Upper lobe of right lung (tissue), 1 donor: ENCODE measurements at places on chromosomes 11 and 22. TPM values are rescaled to one million over a fixed set of nuclear protein-coding genes. Genes with fewer than 3 reads are reported as not detected.

Gene CATSPER1
- total RNA-seq: 3.4 TPM

Gene SCUBE2
- total RNA-seq: 9.9 TPM

Gene TBX10
- total RNA-seq: not detected

GRCh38 chr11:68891351-68891948 lies 12.2 kb downstream of the MRPL21 start:
- no peak for DNase-seq
- peaks cover 8% of the 10 kb centered on the region for H3K4me1 ChIP-seq

- DNase-seq: no peak
- H3K27me3 ChIP-seq: no peaks in the 10 kb centered on the region
- no peak overlapping the region for H3K4me3 ChIP-seq
- H3K4me1 ChIP-seq: peaks cover 12% of the 10 kb centered on the region
- no peak overlapping the region for H3K27ac ChIP-seq
Measured at GRCh38 chr11:95451261-95451660, 220.3 kb upstream of the SESN3 start.

DNA sequence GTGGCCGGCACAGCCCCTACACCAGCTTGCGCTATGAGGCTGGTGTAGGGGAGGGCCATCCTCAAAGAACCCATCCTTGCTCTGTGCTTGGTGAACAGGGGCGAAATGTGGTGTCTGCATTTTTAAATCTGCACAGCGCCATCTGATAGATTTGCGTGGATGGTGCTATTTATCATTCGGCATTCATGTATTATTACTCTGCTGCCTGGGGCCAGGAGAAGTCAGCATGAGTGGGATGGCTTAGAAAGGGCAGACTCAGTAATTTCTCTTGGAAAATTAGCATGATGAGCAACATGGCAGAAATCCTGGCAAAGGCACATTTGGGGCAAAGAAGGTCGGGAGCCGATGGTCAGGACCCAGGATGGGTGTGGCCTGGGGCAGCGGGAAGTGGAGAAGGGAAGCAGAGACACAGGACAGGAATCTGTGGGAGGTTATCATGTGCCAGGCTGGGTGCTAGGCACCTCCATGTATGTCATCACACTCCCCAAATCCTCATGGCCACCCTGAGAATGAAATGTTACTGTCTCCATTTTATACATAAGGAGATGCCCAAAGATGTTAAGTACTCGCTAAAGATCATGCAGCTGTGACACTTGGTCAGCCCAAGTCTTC lies 149.0 kb downstream of the CEP164 start:
- H3K4me1 ChIP-seq: no peaks in the 10 kb centered on the region
- H3K27ac ChIP-seq: no peak overlapping the region
- no peak overlapping the region for H3K4me3 ChIP-seq
- H3K27me3 ChIP-seq: no peaks in the 10 kb centered on the region
- DNase-seq: no peak

DNA sequence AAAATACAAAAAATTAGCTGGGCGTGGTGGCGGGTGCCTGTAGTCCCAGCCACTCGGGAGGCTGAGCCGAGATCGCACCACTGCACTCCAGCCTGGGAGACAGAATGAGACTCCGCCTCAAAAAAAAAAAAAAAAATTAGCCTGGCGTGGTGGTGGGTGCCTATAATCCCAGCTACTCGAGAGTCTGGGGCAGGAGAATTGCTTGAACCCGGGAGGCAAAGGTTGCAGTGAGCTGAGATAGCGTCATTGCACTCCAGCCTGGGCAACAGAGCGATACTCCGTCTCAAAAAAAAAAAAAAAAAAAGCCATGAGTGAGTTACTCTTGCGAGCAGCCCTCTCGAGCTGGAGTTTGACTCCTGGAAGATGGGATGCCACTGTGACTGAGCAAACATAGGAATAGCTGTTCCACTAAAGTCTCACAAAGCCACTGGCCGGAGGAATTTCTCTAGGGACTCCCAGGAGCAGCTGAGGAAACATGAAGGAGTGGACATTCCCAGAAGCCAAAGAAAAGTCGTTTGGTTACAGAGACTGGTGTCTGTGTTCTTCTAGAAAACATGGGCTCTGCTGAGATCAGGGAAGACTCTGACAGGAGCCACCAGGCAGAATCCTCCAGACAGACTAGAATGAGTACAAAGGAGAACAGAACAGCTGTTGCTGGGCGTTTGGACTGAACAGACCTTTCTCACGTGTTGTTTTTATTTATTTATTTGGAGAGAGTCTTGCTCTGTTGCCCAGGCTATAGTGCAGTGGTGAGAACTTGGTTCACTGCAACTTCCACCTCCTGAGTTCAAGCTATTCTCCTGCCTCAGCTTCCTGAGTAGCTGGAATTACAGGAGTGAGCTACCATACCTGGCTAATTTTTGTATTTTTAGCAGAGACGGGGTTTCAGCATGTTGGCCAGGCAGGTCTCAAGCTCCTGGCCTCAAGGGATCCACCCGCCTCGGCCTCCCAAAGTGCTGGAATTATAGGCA lies 32.4 kb upstream of the MYH9 start:
- no peaks in the 10 kb centered on the region for H3K36me3 ChIP-seq
- no peak for DNase-seq
- peak overlapping the region; percentile 72 for H3K27ac ChIP-seq

DNA sequence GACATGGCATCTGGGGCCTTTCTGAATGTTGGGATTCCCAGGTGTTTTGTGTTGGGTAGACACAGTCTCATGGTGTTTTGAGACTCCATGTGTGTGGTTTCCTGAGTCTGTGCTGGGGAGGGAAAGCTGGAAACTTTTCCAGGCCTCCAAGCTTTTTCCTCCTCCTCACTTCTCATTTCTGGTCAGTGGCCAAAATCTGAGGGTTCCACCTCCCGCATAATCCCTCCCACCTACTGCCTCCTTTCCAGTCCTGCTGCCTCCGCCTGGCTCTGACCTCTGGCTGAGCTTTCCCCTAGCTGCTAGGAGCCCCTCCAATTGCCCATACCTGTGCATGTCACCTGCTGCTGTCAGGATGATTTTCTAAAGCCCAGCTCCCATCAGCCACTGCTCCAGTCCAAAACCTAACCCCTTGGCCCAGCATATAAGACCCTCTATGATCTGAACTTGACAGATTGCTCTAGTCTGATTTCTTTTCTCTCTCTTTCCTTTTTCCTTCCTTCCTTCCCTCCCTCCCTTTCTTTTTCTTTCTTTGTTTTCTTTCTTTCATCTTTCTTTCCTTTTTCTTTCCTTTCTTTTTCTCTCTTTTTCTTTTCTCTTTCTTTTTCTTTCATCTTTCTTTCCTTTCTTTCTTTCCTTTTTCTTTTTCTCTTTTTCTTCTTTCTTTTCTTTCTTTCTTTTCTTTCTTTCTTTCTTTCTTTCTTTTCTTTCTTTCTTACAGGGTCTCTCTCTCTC lies 51.4 kb upstream of the NECTIN1 start:
- no peak for DNase-seq
- no peaks in the 10 kb centered on the region for H3K4me1 ChIP-seq

DNA sequence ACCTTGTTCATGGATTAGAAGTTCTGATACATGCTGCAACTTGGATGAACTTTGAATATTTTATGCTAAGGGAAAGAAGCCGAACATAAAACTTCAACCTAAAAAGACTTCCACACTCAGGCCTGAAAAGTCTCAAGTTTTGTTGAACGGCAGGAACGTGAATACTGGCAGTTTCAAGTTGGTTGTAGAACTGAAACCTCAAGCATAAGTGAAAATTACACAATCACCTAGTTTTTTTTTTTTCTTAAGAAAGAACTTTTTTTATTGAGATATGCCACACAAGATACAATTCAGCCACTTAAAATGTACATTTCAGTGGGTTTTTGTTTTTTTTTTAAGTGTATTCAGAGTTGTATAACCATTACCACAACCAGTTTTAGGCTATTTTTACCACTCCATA lies 50.8 kb upstream of the ADORA2A start:
- H3K36me3 ChIP-seq: peaks cover 37% of the 10 kb centered on the region
- no peak overlapping the region for H3K27ac ChIP-seq
- DNase-seq: no peak

DNA sequence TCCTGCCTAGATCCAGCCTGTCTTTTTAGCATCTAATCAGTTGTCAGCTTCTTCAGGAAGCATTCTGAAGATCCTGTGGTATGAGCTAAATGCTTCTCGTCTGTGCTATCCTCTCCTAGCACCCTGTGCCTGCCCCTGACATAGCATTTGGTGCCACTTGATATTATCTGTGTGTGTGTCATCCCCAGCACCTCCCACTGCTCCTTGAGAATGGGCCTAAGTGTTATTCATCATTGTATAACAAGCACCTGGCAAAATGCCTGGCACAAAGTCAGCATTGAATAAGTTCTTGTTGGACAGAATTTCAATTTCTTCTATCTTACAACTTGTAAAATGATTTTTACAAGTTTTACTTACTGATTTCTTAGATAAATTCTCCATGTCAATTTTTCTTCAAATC lies 28.1 kb upstream of the OLFML1 start:
- peaks cover 17% of the 10 kb centered on the region for H3K27me3 ChIP-seq
- H3K4me3 ChIP-seq: no peak overlapping the region
- no peak overlapping the region for H3K27ac ChIP-seq
- H3K4me1 ChIP-seq: no peaks in the 10 kb centered on the region

GRCh38 chr11:114197799-114198500 lies 98.2 kb upstream of the NNMT start:
- DNase-seq: peak; percentile 85
- H3K27me3 ChIP-seq: no peaks in the 10 kb centered on the region
- peak overlapping the region; percentile 72 for H3K27ac ChIP-seq
- H3K4me3 ChIP-seq: no peak overlapping the region

GRCh38 chr22:29003975-29004646 lies 57.5 kb downstream of the C22orf31 start:
- peaks cover 9% of the 10 kb centered on the region for H3K4me1 ChIP-seq
- H3K36me3 ChIP-seq: no peaks in the 10 kb centered on the region
- DNase-seq: no peak

- no peaks in the 10 kb centered on the region for H3K27me3 ChIP-seq
- H3K27ac ChIP-seq: no peak overlapping the region
- no peaks in the 10 kb centered on the region for H3K4me1 ChIP-seq
- DNase-seq: no peak
- no peak overlapping the region for H3K4me3 ChIP-seq
Measured at GRCh38 chr11:110113973-110114372, 20.8 kb downstream of the ZC3H12C start.

- no peak overlapping the region for H3K27ac ChIP-seq
- no peak overlapping the region for H3K4me3 ChIP-seq
- H3K36me3 ChIP-seq: peaks cover 6% of the 10 kb centered on the region
- no peak for DNase-seq
- peaks cover 29% of the 10 kb centered on the region for H3K4me1 ChIP-seq
Measured at GRCh38 chr22:39408807-39409206, 9.2 kb downstream of the TAB1 start.

DNA sequence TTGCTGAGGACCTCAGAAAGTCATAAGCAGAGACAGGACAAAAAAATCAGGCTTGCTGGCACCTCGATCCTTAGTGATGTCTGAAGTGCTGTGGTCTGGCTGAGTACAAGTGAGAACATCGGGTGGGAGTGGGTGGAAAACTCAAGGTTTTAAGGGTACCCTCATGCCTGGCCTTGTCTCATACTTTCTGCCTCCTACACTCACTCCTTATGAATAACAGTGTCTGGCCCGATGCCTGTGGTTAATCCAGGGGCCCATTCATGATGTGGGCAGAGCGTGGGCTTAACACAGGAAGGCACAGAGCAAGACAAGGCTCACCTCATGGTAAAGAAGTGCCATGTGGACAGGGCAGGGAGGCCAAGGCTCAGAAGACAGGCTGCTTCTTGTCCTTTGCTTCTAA lies 11.0 kb upstream of the UCP3 start:
- peaks cover 40% of the 10 kb centered on the region for H3K4me1 ChIP-seq
- DNase-seq: no peak
- no peaks in the 10 kb centered on the region for H3K27me3 ChIP-seq
- peak overlapping the region; percentile 87 for H3K27ac ChIP-seq

GRCh38 chr11:110772863-110773262 lies 60.6 kb upstream of the ARHGAP20 start:
- no peak for DNase-seq
- peaks cover 10% of the 10 kb centered on the region for H3K4me1 ChIP-seq
- no peaks in the 10 kb centered on the region for H3K27me3 ChIP-seq
- no peak overlapping the region for H3K4me3 ChIP-seq
- no peak overlapping the region for H3K27ac ChIP-seq
- no peaks in the 10 kb centered on the region for H3K36me3 ChIP-seq

GRCh38 chr22:24133187-24133965 lies 47.9 kb upstream of the SUSD2 start:
- no peak overlapping the region for H3K4me3 ChIP-seq
- peak; percentile 82 for DNase-seq
- peaks cover 16% of the 10 kb centered on the region for H3K36me3 ChIP-seq
- no peaks in the 10 kb centered on the region for H3K27me3 ChIP-seq

DNA sequence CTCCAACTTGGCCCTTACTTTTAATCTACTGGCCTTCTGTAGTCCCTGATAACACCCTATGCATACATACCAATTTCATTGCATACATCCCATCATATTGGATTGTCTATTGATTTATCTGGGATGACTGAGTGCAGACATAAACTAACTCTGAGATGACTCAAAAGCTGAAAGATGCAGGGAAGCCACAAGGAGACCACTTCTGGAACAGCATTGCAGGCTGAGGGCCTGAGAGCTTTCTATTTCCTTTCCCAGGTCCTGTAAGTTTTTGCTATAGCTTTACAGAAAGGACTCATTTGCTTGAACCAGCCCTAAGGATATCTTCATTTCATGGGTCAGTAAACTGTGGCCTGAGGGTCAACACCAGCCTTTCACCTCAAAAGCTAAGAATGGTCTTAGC lies 15.1 kb upstream of the SPON1 start:
- no peak for DNase-seq
- no peak overlapping the region for H3K27ac ChIP-seq
- no peaks in the 10 kb centered on the region for H3K36me3 ChIP-seq
- no peaks in the 10 kb centered on the region for H3K27me3 ChIP-seq
- H3K4me3 ChIP-seq: no peak overlapping the region
